ENCODE measurements at places on chromosomes 12 and 14.

GRCh38 chr14:67644428-67644827 is 24.7 kb downstream of the ARG2 start:
- H3K4me1 ChIP-seq = no peaks in the 10 kb centered on the region
- peak; percentile 15 for DNase-seq
- H3K27me3 ChIP-seq = no peaks in the 10 kb centered on the region
- H3K36me3 ChIP-seq = peaks cover 43% of the 10 kb centered on the region
- H3K27ac ChIP-seq = no peak overlapping the region
- H3K4me3 ChIP-seq = no peak overlapping the region

GRCh38 chr12:126337556-126338441 is 1272.6 kb downstream of the AACS start:
- DNase-seq = no peak
- no peak overlapping the region for H3K27ac ChIP-seq
- no peak overlapping the region for H3K4me3 ChIP-seq
- H3K36me3 ChIP-seq = no peaks in the 10 kb centered on the region

DNA sequence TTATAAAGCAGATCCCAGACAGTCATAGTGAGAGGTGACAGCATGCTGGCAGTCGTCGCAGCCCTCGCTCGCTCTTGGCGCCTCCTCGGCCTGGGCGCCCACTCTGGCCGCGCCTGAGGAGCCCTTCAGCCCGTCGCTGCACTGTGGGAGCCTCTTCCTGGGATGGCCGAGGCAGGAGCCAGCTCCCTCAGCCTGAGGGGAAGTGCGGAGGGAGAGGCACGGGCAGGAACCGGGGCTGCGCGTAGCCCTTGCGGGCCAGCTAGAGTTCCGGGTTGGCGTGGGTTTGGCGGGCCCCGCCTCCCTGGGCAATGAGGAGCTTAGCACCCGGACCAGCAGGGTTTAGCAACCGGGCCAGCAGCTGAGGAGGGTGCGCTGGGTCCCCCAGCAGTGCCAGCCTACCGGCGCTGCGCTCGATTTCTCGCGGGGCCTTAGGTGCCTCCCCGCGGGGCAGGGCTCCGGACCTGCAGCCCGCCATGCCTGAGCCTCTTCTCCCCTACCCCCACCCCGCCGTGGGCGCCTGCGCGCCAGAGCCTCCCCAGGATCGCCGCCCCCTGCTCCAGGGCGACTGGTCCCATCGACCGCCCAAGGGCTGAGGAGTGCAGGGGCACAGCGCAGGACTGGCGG is 451.2 kb upstream of the DCN start:
- DNase-seq = no peak
- no peak overlapping the region for H3K4me3 ChIP-seq
- no peak overlapping the region for H3K27ac ChIP-seq
- H3K4me1 ChIP-seq = no peaks in the 10 kb centered on the region
- peaks cover 3% of the 10 kb centered on the region for H3K36me3 ChIP-seq

DNA sequence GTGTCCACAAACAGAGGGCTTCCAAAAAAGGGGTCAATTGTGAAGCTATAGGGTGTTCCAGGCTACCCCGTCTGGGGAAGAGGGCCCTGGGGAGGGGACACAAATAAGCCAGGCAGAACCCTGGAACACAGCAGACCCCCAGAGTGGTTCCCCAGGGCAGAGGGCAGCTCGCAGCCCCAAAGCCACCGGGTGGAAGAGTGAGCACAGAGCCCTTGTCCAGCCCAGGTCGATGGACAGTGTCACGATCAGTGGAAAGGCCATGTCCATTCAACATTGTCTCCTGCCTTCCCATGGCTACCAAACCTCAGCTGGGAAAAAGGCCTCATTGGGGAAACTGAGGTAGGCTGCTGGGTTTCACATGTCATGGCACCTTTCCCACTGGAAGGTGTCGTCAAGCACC is 131.4 kb downstream of the DICER1 start:
- H3K4me1 ChIP-seq = no peaks in the 10 kb centered on the region
- no peak overlapping the region for H3K4me3 ChIP-seq
- peaks cover 17% of the 10 kb centered on the region for H3K27me3 ChIP-seq
- no peak for DNase-seq
- H3K27ac ChIP-seq = no peak overlapping the region
- H3K36me3 ChIP-seq = no peaks in the 10 kb centered on the region

GRCh38 chr12:16796168-16796567 is 190.2 kb upstream of the LMO3 start:
- H3K4me1 ChIP-seq = no peaks in the 10 kb centered on the region
- no peaks in the 10 kb centered on the region for H3K27me3 ChIP-seq
- no peak overlapping the region for H3K4me3 ChIP-seq
- no peak overlapping the region for H3K27ac ChIP-seq
- H3K36me3 ChIP-seq = no peaks in the 10 kb centered on the region
- no peak for DNase-seq

DNA sequence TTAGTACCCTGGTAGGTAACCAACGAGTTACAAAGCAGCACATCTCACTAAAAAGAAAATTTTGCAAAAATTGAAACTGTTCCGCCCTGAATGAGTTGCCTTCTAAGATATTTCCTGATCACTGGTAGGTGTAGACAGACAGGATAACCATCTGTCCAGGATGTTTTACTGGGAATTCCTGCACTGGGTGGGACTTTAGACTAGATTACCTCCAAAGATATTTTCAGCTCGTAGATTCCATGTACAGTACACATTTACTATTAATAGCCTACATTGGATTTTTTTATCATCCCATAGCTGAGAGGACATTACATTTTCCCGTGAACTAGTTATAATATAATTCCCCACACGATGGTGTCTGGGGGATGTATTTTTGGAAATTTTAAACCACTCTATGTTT is 139.6 kb downstream of the DYRK2 start:
- no peaks in the 10 kb centered on the region for H3K36me3 ChIP-seq
- no peaks in the 10 kb centered on the region for H3K4me1 ChIP-seq
- H3K4me3 ChIP-seq = no peak overlapping the region
- DNase-seq = no peak

GRCh38 chr12:53674977-53675700 is 744 bp downstream of the ATP5MC2 start:
- H3K36me3 ChIP-seq = peaks cover 39% of the 10 kb centered on the region
- H3K4me3 ChIP-seq = peak overlapping the region; percentile 86
- H3K27ac ChIP-seq = peak overlapping the region; percentile 73
- H3K4me1 ChIP-seq = peaks cover 14% of the 10 kb centered on the region
- no peak for DNase-seq

DNA sequence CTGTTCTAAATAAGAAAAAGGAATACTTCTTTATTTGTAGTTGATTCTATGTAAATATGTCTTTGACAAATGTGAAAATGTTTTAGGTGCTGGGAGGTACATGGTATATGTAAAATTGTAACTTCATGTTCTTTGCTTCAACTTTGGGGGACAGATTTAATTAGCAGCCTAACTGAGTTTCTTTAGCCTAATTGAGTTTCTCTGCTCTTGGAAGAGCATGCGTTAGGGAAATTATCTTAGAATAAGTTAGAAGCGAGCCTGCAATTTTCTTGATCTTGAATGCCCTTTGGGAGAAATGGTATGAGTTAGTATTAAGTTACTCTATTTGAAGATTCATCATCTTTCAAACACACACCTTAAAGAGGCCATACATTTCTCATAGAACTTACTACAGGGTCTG is 194.3 kb downstream of the AEBP2 start:
- no peak overlapping the region for H3K4me3 ChIP-seq
- no peaks in the 10 kb centered on the region for H3K27me3 ChIP-seq
- no peak for DNase-seq
- H3K27ac ChIP-seq = no peak overlapping the region
- H3K36me3 ChIP-seq = peaks cover 2% of the 10 kb centered on the region

DNA sequence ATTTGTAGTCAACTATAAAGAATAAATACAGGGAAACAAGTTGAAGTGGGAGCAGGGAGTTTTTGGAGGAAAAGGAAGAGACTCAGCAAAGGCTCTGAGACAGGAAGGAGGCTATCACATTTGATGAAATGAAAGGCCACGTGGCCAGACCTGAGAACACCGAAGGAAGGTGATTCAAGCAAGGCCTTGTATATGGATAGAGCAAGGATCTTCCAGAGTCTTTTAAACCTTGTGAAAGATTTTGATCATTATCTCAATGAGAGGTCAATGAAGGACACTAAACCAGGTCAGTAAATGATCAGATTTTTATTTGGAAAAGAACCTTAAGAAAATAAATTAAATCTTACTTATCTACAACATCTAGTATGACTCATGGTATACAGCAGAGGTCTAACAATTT is 523.5 kb downstream of the SLC16A7 start:
- no peak overlapping the region for H3K4me3 ChIP-seq
- no peaks in the 10 kb centered on the region for H3K27me3 ChIP-seq
- H3K36me3 ChIP-seq = no peaks in the 10 kb centered on the region
- no peak overlapping the region for H3K27ac ChIP-seq

DNA sequence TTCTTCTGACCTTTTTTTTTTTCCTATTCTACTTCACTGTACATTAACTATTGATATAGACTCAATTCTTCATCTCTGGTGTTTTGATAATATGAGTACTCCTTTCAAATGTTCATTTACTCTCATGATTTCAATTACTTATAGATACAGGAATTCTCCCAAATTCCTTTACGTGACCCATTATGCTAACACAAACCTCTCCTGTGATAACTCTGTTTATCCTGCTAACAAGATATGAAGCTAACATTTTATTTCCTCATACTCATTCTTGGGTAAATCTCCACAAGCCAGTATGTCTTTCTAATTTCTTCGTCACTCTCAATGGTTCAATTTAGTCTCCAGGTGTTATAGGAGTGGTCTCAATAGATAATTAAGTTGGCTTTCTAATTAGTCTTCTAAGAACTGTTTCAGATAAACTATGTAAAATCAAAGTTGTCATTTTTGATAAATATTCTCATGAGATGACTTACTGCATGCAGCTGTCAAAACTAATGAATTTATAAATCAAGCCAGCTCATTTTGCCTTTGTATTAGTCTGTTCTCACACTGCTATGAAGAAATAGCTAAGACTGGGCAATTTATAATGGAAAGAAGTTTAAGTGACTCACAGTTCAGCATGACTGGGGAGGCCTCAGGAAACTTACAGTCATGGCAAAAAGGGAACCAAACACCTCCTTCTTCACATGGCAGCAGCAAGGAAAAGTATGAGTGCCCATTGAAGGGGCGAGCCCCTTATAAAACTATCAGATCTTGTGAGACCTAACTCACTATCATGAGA is 130.6 kb upstream of the MYF6 start:
- peaks cover 2% of the 10 kb centered on the region for H3K4me1 ChIP-seq
- no peak for DNase-seq
- H3K27me3 ChIP-seq = no peaks in the 10 kb centered on the region
- no peaks in the 10 kb centered on the region for H3K36me3 ChIP-seq
- H3K27ac ChIP-seq = no peak overlapping the region

DNA sequence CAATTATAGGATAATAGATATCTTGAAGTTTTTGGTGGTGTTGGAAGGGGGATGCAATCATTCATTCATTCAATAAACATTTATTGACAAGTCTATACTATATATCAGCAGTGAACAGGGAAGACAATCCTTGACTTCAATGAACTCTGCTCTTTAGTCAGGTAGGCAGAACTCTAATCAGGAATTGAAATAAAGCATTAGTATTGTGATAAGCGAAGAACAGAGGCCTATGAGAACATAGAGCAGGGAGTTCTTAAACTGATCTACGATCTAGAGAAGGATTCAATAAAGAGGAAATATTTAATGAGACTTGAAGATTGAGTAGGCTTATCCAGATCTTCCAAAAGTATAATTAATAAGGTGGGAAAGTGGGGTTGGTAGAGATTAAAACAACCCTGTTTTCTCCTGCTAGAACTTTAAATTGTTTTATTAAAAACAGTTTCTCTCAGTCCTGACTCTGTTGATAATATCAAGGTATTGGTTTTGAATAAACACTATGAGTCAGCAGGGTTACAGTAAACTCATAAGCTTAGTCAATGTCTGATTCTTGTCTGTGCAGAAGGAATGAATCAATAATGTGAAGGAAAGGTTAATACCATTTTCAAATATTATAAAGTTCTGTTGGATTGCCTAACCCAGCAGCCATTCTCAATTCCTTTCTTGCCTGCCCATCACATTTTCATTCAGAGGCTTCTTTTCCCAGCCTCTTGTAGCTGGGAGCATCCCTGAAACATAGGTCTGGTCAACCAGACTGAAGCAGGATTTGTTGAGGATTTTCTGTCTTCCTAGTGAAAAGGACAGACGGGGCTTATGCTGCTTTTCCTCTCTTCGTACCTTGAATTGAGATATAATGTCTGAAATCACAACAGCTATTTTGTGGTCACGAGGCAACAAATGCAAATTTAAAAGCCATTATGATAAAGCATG is 38.9 kb upstream of the KTN1 start:
- no peaks in the 10 kb centered on the region for H3K27me3 ChIP-seq
- peak; percentile 32 for DNase-seq
- H3K36me3 ChIP-seq = no peaks in the 10 kb centered on the region
- peaks cover 4% of the 10 kb centered on the region for H3K4me1 ChIP-seq
- H3K4me3 ChIP-seq = no peak overlapping the region
- no peak overlapping the region for H3K27ac ChIP-seq

GRCh38 chr12:117052386-117053049 is 46.7 kb downstream of the TESC start:
- no peaks in the 10 kb centered on the region for H3K36me3 ChIP-seq
- no peak overlapping the region for H3K27ac ChIP-seq
- H3K4me3 ChIP-seq = no peak overlapping the region
- DNase-seq = no peak

DNA sequence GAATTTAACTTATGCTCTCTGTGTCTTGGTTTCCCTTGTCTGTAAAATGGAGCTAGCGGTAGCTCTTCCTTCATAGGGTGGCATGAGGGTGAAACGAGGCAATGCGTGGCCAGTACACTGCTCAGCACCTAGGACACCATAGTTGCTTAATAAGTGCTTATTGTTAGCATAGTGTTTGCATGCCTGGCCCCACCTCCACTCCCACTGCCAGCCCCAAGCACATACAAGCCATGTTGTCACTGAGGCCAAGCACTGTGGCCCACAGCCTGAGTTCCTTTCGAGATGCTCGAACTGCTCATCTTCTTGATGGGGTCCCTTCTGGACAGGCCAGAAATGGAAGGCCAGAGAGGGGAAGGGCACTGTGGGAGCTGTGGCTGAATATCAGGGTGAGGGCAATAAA is 839 bp downstream of the FICD start:
- peaks cover 37% of the 10 kb centered on the region for H3K36me3 ChIP-seq
- peaks cover 3% of the 10 kb centered on the region for H3K27me3 ChIP-seq
- peak overlapping the region; percentile 76 for H3K4me3 ChIP-seq
- H3K4me1 ChIP-seq = peaks cover 16% of the 10 kb centered on the region
- DNase-seq = no peak

- no peaks in the 10 kb centered on the region for H3K27me3 ChIP-seq
- no peak for DNase-seq
- H3K36me3 ChIP-seq = no peaks in the 10 kb centered on the region
- no peak overlapping the region for H3K4me3 ChIP-seq
- no peaks in the 10 kb centered on the region for H3K4me1 ChIP-seq
Measured at GRCh38 chr12:68773582-68773981, 27.6 kb downstream of the SLC35E3 start.

GRCh38 chr14:94771158-94771905 is 1.4 kb upstream of the GSC start:
- no peak overlapping the region for H3K27ac ChIP-seq
- peaks cover 94% of the 10 kb centered on the region for H3K27me3 ChIP-seq
- no peak for DNase-seq
- H3K36me3 ChIP-seq = peaks cover 15% of the 10 kb centered on the region

GRCh38 chr14:103247169-103247606 is 86.8 kb upstream of the EIF5 start:
- no peak overlapping the region for H3K4me3 ChIP-seq
- peaks cover 4% of the 10 kb centered on the region for H3K27me3 ChIP-seq
- no peak overlapping the region for H3K27ac ChIP-seq
- H3K4me1 ChIP-seq = no peaks in the 10 kb centered on the region
- no peaks in the 10 kb centered on the region for H3K36me3 ChIP-seq
